T-helper 17 cell (primary cell): ENCODE measurements at places on chromosomes 7 and 10.

- DNase-seq, result no peak
These were observed 74.4 kb upstream of the TCF7L2 start for GRCh38 chr10:112875476-112876267.

- no peak for DNase-seq
These were observed 14.2 kb upstream of the SYPL1 start for GRCh38 chr7:106126170-106126938.

GRCh38 chr7:88458946-88459345 lies 152.3 kb upstream of the STEAP4 start:
- DNase-seq, result no peak

- DNase-seq, result no peak
These were observed 17.0 kb downstream of the PIK3AP1 start for GRCh38 chr10:96703358-96703757.

- DNase-seq, result no peak
These were observed 1139.3 kb upstream of the CELF2 start for GRCh38 chr10:9878383-9878782.

DNA sequence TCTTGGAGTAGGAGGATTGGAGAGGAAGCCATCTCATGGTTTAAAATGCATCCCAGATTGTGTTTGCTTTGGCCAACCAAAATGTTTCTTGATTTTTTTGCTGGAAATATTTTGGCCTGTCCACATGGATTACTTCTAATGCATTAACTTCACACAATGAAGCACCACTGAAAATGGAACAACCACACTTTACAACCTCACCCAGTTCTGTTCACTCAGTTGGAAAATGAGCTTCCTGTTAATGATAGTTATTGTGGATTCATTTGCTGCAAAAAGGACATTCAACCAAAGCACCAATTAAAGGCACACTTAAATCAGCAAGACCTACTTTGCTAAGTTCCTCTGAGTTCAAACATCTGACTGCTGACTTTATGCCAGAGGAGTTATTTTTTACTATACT lies 11.3 kb upstream of the A1CF start:
- DNase-seq, result no peak

DNA sequence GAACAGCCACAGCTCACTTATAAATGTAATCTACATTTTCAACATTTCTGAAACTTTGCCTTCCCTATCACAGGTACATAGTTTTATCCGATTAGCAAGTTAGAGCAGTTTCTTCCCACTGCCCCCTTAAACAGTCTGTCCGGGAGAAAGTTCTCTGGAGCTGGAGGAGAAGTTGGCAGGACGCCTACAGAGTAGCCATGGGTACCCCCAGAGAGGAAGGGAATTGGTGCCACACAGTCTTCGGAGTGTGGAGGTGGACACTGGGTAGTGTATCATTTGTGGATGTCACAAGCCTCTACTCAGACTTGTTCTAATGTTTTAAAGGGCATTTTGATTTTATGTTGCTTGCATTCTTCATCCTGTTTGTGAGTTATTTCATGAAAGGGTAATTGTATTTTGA lies 39.0 kb downstream of the TAF3 start:
- DNase-seq, result no peak

DNA sequence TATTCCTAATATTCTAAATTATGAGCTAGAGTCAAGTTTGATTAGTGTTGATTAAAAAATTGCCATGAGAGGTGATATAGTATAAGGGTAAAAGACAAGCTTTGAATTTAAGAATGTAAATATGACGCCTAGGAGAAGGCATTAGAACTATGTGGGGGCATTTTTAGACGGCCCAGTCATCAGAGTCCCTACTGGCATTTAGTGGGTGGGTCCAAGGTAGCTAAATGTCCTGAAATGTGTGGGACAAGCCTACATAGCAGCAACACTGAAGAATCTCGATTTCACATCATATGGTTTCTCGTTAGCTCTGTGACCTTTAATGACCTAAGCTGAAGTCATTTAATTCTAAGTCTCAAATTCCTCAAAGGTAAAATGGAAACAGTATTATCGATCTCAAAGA lies 133.5 kb downstream of the SGMS1 start:
- no peak for DNase-seq

DNA sequence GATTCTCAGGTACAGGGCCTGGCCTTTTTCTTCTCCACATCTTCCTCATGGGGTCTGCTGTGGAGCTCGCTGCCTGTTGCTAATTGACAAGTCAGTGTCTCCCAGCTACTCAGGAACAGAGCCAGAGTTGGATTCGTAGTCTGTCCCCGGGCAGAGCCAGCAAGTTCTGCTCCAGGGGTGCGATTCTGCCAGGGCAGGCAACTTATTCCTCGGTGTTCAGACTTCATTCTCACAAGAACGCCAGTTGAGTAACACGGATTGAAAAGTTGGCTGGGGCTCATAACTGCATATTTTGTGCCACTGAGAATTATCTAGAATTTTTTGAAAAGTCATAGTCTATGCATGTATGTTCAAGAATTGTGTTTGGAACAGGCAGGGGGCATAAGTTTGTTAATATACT lies 336.7 kb upstream of the NPVF start:
- no peak for DNase-seq
